ELR (cell line): ENCODE measurements at places on chromosomes 1 and 21.
A peak's percentile ranks its signal among the peaks of the same experiment; 100 is the strongest.

GRCh38 chr1:203066965-203067364, 18.8 kb downstream of the MYOG start:
- no peak for DNase-seq

- DNase-seq, result no peak
These were observed 12.4 kb downstream of the ACAP3 start for GRCh38 chr1:1295154-1295923.

DNA sequence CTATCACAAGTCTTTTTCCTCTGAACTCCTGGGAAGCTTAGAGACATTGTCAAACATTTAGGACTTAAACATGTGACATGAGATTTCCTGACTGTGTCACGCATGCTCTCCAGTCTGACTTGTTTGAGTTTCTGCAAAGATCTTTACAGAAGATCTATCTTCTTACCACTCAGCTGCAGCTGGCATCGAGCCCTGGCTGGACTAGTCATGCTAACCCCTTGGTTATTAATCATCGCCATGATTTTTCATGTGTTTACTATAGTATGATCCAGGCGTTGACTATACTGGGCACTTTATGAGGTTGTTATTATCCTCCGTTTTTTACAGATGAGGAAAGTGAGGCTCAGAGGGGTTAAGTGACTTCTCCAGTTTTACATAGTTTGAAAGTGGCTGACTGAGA, 18.1 kb upstream of the IRF2BP2 start:
- peak; percentile 98 for DNase-seq

DNA sequence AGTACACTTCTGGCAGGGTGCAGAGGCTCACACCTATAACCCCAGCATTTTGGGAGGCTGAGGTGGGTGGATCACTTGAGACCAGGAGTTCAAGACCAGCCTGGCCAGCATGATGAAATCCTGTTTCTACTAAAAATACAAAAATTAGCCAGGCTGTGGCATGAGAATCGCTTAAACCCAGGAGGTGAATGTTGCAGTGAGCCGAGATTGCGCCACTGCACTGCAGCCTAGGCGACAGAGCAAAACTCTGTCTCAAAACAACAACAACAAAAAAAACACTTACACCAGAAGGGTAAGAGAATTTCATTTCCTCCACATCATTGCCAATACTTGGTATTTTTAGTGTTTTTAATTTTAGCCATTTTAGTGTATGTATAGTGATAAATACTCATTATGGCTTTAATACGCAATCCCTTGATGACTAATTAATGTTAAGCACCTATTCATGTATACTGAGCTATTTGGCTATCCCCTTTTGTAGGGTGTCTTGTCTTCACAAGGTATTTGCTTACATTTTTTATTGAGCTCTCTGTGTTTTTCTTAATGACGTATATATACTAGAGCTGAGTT, 77.1 kb upstream of the TNR start:
- no peak for DNase-seq

- no peak for DNase-seq
These were observed 167.2 kb downstream of the CRB1 start for GRCh38 chr1:197435224-197435623.

DNA sequence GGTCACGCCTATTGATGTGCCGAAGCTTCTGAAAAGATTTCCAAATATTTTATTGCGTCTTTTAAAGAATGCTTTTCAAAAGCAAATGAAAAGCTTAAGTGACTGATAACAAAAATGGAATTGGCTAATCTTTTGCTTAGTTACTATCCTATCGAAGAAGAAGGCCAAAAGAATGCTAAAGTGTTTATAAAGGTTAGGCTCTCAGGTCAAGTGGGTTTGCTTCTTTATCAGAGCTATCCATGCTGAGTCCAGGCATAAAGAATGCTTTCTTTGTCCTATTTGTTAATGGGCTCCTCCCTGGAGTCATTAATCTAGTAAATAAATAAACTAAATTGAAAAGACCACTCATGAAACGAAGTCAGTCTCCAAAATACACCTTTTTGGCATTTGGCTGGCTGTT, 133.4 kb upstream of the LYPLAL1 start:
- no peak for DNase-seq

DNA sequence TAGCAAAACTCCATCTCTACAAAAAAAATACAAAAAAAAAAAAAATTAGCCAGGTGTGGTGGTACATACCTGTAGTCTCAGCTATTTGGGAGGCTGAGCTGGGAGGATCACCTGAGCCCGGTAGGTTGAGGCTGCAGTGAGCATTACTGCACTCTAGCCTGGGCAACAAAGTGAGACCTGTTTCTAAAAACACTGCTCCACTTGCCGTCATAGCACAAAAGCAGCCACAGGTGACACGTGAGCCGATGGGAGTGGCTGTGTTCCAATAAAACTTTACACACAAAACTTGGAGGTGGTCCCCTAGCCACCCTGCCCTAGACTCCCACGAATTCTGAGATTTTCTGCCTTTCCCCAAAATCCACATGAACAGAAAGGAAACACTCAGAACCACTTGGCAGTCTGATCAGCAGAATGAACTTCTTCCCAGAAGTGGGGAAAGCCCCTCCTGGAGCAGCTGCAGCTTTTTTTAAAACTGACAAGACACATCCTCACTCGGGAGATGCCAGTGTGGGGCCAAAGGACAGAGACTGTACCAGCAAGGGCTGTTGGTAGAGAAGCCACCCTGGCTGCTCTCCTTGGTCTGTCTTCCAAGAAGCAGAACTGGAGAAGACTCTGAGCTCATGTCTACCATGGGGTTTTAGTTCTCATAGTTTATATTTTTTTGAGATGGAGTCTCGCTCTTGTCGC, 23.3 kb downstream of the PLEKHM2 start:
- no peak for DNase-seq

GRCh38 chr1:109620401-109620791, 759 bp downstream of the AMPD2 start:
- peak; percentile 67 for DNase-seq

GRCh38 chr1:227315629-227316346, 2.5 kb downstream of the CDC42BPA start:
- peak; percentile 76 for DNase-seq

GRCh38 chr1:34162852-34163766, 1.9 kb downstream of the CSMD2 start:
- peak; percentile 56 for DNase-seq

- no peak for DNase-seq
These were observed 235.1 kb downstream of the RRAGC start for GRCh38 chr1:38624336-38625039.

DNA sequence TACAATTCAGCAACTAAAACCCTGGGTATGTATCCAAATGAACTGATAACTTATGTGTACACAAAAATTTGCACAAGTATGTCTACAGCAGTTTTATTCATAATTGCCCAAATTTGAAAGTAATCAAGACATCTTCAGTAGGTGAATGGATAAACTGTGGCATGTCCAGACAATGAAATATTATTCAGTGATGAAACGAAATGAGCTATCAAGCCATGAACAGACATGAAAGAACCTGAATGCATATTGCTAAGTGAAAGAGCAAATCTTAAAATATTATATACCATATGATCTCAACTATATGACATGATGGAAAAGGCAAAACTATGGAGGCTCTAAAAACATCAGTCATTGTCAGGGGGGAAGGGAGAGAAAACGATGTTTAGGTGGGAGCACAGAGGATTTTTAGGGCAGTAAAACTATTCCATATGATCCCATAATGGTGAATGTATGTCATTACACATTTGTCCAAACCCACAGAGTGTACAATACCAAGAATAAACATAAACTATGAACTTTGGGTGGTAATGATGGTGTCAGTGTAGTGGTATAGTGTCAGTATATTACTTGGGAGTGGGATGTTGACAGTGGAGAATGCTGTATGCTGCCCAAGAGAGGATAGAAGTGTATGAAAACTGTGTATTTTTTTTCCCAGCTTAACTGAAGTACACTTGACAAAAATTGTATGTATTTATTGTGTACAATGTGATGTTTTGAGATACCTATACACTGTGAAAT, 92.8 kb upstream of the PPP2R5A start:
- no peak for DNase-seq

DNA sequence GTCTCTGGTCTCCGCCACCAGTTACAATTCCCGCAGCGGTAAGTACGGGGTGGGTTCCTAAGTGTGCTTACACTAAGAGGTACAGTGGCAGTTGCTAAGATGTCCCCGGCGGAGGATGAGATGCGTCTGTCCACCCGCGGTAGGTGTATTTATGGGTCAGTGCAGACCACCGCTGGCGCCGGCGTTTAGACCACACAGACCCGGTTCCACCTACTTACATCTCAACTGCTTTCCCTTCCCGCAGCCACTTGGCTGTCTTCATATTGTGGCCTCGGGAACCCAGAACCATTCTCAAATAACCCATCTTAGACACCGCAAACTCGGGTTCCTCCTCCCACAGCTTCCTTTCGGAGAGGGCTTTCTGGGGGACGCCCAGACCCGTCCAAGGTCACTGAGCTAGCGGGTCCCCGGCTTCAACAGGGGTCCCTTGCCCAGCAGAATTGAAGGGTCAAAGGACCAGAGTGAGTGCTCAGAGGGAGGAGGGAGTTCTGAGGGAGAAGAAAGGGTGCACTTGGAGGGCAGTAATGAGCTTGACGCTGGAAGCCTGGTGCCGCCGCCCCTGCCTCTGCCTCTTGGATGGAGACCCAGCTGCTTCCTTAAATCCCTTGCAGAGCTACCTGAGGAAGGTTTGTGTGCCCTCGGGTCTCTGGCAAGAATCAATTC, 8.6 kb downstream of the NR5A2 start:
- no peak for DNase-seq

DNA sequence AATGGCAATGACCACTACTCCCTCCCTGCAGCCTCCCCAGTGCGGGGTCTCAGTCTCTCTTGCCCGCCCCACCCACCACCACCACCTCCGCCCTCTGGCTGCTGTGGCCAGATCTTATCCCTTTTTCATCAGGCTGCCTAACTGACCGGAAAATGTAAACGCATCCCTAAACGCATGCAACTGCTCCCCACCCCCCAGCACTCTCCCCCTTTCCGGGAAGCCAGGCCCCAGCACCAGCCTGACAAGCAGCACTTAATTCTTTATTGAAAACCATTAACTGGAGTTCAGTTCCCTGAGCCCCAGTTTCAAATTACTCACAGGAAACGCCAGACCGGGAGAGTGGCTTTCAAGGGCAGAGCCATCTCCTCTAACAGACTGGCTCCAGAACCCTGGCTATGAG, 147.7 kb downstream of the DMRTA2 start:
- no peak for DNase-seq

GRCh38 chr1:60936163-60936562, 146.2 kb upstream of the NFIA start:
- no peak for DNase-seq

DNA sequence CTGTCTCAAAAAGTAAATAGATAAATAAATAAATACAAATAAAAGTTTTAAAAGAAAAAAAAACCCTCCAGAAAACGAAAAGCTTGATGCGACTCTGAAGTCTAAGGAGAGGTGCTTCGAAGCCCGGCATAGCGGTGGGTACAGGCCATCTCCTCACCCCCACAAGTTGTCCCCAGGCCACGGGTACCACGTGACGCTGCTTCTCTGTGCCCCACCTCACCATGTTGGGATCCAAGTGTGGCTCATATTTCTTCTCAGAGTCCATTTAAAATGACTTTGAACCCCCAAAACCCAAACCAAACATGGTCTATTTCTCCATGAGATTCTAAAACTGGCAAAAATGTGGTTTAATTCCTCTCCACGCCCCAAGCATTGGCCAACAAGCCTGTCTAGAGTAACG, 32.9 kb upstream of the ZC3H12A start:
- no peak for DNase-seq

- DNase-seq, result peak; percentile 28
These were observed 112.6 kb downstream of the EIF4G3 start for GRCh38 chr1:21064057-21064456.

GRCh38 chr1:225449774-225450173, 21.9 kb upstream of the LBR start:
- DNase-seq, result no peak

- no peak for DNase-seq
These were observed 8.1 kb upstream of the KRTAP21-3 start for GRCh38 chr21:30726726-30727125.

DNA sequence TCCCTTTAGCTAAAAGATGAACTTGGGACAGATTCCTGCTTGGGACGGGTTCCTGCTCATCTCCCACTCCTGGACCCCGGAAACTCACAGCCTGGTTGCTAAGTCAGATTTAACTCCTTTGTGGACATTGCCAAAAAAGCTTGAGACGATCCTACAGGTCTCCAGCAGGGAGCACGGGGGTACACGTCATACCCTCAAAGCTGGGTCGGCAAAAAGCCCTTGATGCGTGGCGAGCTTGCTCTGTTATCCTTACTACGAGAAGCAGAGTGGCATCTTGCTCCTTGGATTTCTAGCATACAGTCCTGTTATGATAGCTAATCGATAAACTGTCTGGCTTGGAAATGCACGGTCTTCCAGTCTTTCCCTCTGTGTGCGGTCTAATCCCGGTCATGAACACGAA, 60.8 kb upstream of the KRTAP19-8 start:
- DNase-seq, result no peak

- DNase-seq, result no peak
These were observed 70.7 kb downstream of the HUNK start for GRCh38 chr21:31943561-31943960.

- no peak for DNase-seq
These were observed 54.3 kb upstream of the CD1D start for GRCh38 chr1:158126425-158126824.

GRCh38 chr1:46285730-46286477, 17.5 kb downstream of the LRRC41 start:
- no peak for DNase-seq

- DNase-seq, result peak; percentile 58
These were observed 110.6 kb downstream of the HS2ST1 start for GRCh38 chr1:87024936-87025540.

DNA sequence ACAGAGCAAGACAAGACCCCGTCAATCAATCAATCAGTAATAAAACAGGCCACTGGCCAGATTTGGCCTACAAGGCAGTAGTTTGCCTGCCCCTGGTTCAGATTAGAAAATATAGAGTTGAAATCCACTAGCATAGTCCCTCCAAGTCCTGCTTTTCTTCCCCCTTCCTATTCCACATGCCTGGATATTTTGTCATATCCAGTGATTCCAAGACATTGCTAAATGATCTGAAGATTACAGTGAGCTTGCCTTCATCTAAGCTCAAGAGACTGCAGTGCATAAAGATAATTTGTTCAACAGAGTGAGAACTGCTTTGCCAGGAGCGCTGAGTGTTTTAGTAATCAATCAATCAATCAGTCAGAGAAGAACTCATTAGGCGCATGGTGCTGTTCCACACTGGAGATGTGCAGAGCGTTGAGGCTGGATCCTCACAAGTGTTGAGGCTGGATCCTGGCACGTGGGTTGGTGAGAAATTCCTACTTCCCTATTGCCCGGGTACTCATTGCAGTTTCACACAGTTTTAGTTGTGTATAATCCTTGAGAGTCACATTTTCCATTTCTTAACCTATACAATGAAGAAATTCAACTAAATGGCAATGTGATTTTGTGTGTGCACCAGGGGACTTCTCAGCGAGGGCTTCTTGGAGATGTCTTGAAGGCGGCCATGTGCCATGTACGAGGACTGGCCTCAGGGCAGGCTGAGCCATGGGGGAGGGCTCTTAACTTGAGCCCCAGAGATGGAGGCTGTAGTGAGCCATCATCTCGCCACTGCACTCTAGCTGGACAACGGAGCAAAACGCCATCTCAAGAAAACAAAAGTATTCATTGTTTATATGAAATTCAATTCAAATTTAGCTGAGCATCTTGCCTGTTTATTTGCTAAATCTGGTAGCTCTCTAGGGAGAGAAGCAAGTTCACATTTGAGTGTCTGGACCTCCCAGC, 76.3 kb downstream of the TOMM20 start:
- DNase-seq, result no peak
